ENCODE measurements at places on chromosomes 12 and 14. TPM values are rescaled to one million over a fixed set of nuclear protein-coding genes. Genes with fewer than 3 reads are reported as not detected.

The RFX4 gene
- not detected for total RNA-seq

The RD3L gene
- 14.8 TPM for total RNA-seq

The TEX22 gene
- total RNA-seq = 0.37 TPM

- DNase-seq = no peak
These were observed 8.0 kb downstream of the GLIPR1 start for GRCh38 chr12:75488553-75488952.

- DNase-seq = no peak
These were observed 2.7 kb downstream of the TGFB3 start for GRCh38 chr14:75979071-75979571.

- DNase-seq = no peak
These were observed 363.9 kb downstream of the BCL11B start for GRCh38 chr14:98908050-98908449.

DNA sequence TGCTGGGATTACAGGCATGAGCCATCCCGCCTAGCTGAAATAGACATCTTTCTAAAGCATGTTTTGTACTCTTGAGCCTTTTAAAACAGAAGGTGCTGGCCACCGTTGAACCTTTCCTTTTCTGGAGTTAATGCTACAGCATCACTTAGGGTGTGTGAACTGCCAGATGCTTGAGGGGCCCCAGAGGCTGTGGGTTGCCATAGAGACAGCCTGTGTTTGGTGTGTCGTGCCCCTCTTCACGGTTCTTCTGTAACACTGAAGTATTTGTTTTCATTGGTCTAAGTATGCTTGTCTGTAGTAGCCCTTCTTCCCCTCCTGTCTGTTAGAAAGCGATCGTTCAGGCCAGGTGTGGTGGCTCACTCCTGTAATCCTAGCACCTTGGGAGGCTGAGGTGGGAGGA, 30.8 kb downstream of the PLEKHG3 start:
- no peak for DNase-seq

GRCh38 chr14:20614038-20614840, 23.1 kb upstream of the RNASE12 start:
- DNase-seq = no peak

GRCh38 chr12:47120736-47121135, 41.0 kb upstream of the AMIGO2 start:
- DNase-seq = no peak

- DNase-seq = no peak
These were observed 997 bp downstream of the CYP27B1 start for GRCh38 chr12:57765698-57766463.

GRCh38 chr12:4089956-4090355, 183.6 kb upstream of the CCND2 start:
- no peak for DNase-seq

- DNase-seq = no peak
These were observed 29.3 kb upstream of the EIF5 start for GRCh38 chr14:103304706-103305105.

- DNase-seq = no peak
These were observed 80.8 kb downstream of the ANO2 start for GRCh38 chr12:5864301-5864700.

GRCh38 chr12:13154027-13154538, 42.4 kb upstream of the EMP1 start:
- DNase-seq = no peak
